Heart right ventricle (tissue), 16 donors: ENCODE measurements at places on chromosomes 5 and 9.

DNA sequence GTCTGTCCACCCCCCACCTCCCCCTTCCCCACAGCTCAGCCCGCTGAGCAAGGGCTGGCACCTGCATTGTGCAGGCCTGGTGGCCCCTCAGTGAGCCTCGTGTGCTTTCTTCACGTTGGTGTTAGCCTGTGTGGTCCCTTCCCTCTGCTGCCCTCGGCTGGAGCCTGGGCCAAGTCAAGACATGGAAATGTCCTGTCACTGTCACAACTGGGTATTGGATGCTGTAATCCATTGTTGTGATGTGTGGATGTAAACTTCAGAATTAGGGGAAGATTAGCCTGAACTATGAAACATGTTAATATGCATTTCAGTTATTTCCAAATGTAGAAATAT, 103.9 kb downstream of the TRIO start:
- no peak for DNase-seq

DNA sequence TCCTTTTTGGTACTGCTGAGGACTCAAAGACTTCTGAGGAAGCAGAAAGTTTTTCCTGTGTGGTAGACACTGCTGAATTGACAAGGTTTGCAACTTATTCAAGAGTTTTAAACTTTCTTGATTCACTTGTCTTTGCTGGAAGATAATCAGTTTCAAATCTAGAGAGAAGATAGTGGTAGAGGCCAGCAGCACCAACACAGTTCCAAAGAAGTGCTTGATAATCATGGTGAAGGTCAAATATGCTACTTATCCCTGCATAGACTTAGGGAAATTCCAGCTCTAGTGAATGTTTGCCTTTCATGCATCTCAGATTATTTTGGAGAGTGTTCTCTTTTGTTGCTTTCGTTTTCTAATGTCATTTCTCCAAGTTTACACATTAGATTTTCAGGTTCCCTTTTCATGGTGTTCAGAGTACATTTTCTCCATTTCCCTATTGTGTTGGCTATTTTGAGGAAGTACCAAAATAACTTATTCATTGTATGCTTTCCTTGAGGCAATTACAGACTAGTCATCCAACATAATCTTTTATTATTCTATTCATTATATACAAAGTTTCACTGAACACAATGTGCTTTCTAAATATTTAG, 550 bp downstream of the IFNE start:
- no peak for DNase-seq

DNA sequence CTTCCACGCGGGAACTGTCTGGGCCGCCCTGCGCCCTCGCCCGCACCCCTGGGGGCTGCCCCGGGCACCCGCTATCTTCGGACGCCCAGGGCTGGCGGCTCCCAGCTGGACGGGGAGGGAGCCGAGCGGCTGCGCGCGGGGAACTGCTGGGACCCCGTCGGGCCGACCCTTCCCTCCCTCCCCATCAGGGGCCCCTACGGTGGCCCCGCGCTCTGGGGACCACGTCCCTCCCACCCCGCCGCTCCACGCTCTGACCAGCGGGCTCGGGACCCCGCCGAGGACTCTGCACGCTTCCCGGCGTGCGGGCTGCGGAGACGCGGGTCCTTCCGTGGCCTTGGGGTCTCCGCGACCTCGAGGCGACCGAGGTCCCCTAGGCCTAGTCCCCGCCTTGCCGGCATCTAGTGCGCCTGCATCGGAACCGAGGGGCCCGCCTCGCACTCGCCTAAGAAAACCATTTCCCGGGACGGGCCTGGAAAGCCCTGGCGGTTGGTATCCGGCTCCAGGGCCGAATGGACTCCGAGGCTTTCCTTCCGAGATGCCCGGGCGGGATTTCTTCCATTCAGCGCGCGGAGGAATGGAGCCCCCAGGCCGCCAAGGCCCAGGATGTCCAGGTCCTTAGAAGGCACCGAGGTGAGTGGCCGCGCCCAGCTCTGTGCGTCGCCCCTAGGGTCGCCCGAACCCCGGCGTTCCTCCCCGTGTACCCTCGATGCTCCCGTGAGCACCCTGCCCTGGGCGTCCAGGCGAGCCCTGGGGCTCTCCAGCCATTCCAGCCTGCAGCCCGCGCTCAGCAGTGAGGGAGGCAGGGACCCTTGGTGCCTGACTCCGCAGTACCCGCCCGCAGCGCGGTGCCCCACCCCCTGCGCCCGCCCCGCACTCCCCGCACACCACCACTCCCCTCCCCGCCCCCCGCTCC, 705 bp upstream of the SLC6A3 start:
- no peak for DNase-seq

- DNase-seq = no peak
These were observed 5.1 kb upstream of the TSLP start for GRCh38 chr5:111066261-111066938.

DNA sequence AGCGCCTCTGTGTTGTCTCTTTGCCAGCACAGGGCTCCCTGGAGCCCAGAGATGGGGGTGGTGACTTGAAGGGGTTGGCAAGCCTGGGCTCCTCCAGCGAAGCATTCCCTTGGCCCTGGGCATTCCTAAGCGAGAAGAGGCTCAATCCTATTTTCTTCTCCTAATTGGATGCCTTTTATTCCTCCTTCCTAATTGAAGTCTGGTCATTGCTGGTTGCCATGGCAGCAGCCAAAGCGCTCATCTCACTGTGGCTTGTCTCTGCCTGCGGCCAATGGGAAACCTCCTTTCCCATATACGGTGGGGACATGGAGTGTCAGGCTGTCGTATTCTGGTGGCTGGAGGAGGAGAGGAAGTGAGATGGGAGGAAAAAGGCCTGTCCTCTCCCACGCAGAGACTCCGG, 52.3 kb upstream of the RARS1 start:
- DNase-seq = no peak

- DNase-seq = no peak
These were observed 92.8 kb downstream of the SMARCA2 start for GRCh38 chr9:2107906-2108451.

DNA sequence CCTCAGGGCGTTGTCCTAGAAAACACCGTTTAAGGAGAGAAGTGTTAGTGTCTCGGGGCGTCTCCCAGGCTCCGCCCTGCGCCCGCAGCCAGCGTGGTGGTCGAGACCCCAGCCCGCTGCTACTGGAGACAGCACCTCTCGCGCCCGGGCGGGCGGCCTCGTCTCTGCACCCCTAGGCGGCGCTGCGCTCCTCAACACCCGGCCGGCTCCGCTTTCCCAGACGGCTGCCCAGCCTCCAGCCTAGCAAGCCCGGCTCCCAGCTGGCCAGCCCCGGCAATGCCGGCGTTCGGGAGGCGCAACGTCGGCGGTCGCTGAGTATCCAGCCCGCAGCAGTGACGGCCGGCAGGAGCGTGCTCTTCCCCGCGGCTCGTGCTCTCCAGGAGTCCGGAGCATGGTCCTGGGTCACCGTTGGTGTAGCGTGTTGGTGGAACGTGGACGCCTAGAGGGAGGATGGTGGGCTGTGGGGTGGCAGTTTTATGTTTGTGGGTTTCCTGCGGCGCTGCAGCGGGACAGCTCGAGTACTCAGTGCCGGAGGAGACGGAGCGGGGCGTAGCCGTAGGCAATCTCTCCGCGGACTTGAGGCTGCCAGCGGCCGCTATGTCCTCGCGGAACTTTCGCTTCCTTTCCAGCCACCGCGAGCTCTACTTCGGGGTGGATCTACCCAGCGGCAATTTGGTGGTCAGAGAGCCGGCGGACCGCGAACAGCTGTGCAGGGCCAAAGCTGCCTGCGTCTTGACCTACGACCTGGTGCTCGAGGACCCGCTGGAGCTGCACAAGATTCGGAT, 536 bp downstream of the PCDHAC1 start:
- DNase-seq = peak; percentile 73
